ENCODE measurements at places on chromosomes 3 and 15.

DNA sequence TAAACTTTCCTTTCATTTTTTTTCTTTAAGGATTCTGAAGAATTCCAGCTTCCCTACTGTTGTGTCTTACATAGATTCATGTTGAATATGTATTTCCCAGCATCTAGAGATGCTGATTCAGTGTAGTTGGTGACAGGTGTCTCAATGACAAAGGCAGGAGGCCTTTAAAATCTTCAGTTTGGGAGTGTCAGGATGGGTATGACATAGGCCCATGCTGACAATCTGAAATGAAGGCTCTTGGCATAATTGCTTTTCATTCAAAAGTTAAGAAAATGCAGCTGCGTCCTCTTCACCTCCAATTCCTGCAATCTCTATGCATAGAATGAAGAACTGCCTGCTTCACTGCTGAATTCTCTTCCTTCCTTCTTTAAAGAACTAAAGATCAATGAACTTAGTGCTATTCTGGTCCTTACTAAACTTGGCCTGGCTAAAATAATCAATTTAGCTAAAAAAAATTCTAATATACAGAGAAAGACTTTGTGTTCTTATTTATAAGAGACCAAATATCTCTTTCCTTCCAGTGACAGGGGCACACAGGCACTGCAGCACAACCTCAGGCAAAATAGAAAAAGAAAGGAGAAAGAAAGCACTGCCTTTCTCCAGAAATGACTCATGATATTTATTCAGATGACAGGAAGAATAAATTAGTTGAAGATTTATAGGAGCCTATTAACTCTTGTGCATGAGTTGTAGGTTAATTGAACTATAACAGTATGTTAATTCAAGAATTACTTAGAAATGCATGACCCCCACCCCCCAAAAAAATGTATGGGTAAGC, 152.6 kb upstream of the GBE1 start:
- DNase-seq: no peak

- DNase-seq: no peak
Observed at GRCh38 chr3:172580680-172581401, 57.6 kb upstream of the TNFSF10 start.

GRCh38 chr3:40585381-40586016, 60.7 kb downstream of the ZNF621 start:
- no peak for DNase-seq

- no peak for DNase-seq
Observed at GRCh38 chr3:188962253-188963247, 209.2 kb upstream of the TPRG1 start.

DNA sequence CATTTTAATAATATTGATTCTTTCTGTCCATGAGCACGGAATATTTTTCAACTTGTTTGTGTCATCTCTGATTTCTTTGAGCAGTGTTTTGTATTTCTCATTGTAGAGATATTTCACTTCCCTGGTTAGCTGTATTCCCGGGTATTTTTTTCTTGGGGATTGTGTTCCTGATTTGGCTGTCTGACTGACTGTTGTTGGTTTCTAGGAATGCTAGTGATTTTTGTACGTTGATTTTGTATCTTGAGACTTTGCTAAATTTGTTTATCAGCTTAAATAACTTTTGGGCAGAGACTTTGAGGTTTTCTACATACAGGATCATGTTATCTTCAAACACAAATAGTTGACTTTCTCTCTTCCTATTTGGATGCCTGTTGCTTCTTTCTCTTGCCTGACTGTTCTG, 418.8 kb upstream of the ALCAM start:
- no peak for DNase-seq

DNA sequence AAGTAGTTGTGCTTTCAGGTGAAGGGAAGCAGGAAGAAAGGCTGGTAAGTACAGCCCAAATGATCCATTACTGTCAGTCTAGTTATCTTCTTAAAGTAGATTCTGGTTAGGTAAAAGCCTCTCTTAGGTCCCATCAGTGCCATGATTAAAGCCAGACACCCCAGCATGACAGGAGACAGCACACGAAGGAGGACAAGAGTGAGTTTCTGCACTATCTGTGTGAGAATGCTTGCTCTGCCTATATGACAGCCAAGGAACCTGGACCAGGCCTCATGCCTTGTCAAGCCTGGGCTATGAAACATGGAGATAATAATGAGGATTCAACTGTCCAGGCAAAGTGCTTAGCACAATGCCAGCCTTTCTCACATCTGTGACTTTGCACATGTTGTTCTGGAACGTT, 13.5 kb upstream of the FILIP1L start:
- no peak for DNase-seq

- DNase-seq: peak; percentile 31
Observed at GRCh38 chr3:120147072-120147871, 53.0 kb upstream of the GSK3B start.

GRCh38 chr15:32849769-32850668, 132.2 kb downstream of the GREM1 start:
- no peak for DNase-seq

DNA sequence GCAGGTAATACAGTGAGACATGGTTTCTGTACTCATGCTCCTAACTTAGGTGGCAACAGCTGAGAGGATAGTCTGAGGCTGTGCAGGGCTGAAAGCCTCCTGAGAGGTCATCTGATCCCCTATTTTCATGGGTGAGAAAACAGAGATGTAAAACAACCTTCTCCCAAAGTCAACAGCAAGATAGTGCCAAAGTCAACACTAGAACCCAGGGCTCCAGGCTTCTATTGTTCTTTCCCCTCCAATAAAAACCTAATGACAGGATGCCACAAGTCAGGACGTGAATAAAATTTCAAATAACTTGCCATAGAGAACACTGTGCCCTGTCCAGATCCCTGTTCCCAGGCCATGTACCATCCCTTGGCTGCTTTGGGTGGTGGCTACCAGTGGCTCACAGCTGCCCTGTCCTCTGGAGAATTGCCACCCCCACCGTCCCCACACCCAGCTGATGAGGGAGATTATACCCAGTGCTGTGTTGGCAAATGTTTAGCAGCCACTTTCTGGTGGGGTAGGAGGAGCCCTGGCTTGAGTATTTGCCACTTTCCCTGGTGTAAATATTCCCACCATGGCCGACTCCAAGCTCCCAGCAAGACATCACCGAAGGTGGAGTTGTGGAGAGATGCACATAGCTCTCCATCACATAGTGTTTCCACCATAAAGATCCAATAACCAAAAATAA, 54.8 kb downstream of the SRGAP3 start:
- DNase-seq: no peak

GRCh38 chr15:28987337-28987736, 101.6 kb downstream of the APBA2 start:
- no peak for DNase-seq

GRCh38 chr3:128278761-128279600, 125.7 kb downstream of the EEFSEC start:
- peak; percentile 54 for DNase-seq

DNA sequence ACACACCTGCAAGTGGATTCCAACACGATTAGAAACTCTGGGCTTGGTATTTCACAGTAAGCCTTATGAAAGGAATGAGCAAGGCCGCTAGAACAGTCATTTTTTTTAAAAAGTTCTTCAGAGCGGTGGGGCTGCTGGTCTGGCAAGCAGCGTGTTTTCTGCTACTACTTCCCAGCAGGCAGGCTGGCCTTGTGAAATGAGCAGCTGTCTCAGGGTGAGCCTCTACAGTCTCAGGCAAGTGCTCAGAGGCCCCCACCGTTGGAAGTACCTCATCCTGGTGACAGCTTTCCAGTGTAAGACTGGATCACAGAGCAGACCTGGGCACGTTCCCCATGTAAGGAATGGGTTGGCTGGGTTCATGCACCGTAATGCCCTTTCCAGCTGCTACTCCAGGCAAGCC, 119.2 kb downstream of the LRIG1 start:
- no peak for DNase-seq

DNA sequence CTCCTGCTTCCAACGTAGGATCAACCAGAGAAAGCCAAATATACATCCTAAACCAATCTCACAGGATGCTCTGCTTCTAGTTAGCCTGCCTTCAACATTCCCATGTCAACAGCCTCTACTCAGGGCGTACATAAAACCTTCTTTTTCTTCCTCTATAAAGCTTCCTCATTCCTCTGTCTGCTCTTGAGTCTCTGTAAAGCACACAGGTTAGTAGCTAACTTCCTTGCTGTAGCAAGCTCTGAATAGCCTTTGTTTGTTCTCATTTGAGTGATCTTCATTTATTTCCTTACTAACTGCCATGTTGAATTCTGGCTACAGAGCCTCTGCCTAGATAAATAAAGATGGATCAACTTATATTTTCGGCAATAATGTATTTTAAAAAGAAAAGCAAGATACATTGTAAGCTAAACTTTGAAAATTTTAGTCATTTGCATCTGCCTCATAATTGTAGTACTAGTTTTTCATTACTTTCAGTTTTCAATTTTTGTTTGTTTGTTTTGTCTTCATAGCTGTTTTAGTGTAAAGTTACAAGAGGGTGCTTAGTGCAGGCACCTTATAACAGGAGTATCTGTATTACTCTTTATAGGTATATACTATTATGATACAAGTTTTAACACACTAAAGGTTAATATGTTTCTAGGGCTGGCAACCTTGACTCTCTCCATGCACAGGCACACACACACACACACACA, 498.2 kb downstream of the PYDC2 start:
- DNase-seq: no peak

DNA sequence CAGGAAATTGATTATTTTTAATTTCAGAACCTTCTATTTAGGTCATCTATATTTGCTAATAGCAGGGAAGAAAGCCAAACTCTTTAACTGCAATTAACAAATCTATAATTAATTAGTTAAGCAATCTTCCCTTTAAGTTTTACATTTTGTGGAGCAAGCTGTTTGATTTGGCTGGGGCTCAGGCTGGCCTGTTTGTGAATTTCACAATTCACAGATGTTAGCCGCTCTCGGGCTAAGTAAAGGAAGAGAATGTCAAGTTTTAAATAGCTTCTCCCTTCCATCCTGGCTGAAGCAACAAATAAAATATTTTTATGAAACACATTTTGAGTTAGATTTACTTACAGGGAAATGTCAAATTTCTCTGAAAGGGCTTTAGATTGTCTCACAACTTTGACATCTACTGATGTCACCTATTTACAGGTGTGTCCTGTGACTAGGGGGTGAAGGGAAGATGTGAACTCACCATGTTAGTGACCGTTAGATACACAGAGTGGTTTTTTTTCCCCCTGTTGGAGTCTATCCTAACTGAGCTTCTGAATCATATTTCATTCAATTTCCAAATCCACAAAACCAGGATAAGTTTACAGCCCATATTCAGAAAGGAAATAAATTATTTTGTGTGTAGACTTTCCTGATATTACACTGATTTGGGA, 1.3 kb upstream of the TP63 start:
- no peak for DNase-seq

- DNase-seq: peak; percentile 19
Observed at GRCh38 chr15:48358229-48359152, 27.3 kb downstream of the DUT start.

GRCh38 chr15:55742498-55742926, 440 bp downstream of the PRTG start:
- DNase-seq: no peak

- no peak for DNase-seq
Observed at GRCh38 chr15:22861161-22861560, 22.7 kb downstream of the NIPA2 start.

DNA sequence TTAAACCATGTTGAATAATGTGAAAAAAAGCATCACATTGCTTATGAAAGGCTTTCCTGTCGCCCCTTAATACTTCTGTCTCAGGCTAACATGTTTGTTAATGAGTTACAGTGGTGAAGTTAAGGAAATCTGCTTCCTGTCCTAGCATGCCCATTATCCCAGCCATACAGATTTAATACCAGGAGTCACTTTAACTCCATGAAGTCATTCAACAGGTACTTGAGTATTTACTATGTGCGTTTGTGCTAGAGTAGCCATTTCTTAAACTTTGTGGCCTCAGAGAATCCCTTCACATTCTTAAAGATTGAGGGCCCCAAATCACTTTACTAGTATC, 10.1 kb upstream of the SETD5 start:
- DNase-seq: no peak

DNA sequence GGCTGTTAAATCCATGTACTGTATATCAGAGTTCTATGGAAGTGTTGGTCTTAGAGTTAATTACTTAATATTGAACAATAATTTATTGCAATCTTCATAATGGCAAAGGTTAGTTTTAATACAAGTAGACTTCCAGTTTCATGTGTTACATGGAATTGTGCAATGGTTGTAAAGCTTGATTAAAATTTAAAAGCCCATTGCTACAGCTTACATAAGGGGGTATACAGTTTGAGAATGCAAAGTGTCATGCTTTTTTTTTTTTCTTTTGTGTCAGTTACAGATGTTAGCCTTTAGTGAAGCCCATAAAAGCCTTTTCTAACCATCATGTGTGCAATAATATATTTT, 22.0 kb downstream of the CNOT10 start:
- DNase-seq: no peak

DNA sequence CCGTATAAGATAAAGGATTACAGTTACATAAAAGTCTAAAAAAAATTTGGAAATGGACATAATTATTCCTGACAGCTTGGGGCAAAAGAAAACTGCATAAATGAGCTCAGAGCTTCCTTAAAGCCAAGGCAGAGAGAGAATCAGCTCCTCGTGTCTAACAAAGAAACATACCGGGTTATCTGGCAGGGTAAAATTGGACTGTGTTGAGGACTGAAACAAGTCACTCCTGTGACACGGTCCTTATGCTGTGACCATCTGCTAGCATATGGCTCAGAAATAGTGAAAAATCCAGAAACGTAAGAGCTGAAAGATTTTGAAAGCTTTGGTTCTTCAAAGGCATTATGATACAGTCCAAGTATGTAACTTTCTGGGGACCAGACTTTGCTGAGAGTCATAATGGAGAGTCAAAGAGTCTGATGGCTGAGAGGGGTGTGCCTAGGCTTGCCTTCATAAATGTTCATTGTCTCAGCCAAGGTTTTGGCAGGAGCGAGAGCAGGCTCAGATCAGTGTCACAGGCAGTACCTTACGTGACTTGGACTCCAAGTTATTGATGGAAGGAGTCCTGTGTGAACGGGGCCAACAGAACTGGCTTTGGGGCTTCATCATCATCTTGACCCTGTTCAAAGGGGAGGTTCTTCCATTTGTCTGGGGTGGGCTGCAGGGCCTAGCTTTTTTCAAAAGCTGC, 12.5 kb downstream of the MAP6D1 start:
- DNase-seq: no peak

DNA sequence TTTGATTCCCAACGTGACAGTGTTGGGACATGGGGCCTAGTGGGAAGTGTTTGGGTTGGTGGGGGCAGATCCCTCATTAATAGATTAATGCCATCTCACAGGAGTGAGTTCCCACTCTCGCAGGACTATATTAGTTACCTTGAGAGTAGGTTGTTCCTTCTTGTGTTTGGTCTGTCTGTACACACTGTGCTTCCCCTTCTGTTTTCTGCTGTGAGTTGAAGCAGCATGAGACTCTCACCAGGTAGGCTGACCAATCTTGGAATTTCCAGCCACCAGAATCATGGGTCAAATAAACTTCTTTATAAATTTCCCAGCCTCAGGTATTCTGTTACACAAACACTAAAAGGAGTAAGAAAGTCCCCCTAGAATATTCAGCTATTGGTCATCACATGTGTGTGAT, 145.4 kb downstream of the ERC2 start:
- DNase-seq: no peak

Data from iPS-NIHi11 (cell line).